ENCODE measurements at places on chromosomes 11 and 22. TPM values are rescaled to one million over a fixed set of nuclear protein-coding genes. Genes with fewer than 3 reads are reported as not detected.

DNA sequence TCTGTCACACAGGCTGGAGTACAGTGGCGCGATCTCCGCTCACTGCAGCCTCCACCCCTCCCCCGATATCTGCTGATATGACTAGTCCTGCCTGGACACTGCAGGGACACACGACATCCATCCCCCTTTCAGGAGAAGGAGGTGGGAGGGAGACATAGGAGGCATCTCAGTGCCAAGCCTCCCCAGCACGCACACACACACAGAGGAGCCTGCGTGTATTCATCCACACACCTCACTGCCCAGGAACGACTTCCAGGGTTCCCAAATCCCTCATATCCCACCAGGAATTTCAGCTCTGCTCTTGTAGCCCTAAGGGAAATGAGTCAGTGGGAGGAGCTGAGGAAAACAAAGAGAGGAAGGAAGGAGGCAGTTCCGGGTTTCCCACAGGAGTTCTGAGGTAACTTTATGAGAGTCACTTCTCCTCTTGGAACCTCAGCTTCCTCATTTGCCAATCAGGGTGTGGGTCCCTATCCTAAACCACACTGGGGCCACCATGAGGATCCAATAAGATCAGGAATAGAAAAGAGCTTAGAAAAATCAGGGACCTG lies 37.2 kb upstream of the ACER3 start:
- DNase-seq, result no peak

- no peak for DNase-seq
Observed at GRCh38 chr11:2571598-2572281, 126.9 kb downstream of the KCNQ1 start.

GRCh38 chr11:112590764-112591163 lies 330.1 kb upstream of the PLET1 start:
- no peak for DNase-seq

SLC22A25 gene
- not detected for total RNA-seq

DNA sequence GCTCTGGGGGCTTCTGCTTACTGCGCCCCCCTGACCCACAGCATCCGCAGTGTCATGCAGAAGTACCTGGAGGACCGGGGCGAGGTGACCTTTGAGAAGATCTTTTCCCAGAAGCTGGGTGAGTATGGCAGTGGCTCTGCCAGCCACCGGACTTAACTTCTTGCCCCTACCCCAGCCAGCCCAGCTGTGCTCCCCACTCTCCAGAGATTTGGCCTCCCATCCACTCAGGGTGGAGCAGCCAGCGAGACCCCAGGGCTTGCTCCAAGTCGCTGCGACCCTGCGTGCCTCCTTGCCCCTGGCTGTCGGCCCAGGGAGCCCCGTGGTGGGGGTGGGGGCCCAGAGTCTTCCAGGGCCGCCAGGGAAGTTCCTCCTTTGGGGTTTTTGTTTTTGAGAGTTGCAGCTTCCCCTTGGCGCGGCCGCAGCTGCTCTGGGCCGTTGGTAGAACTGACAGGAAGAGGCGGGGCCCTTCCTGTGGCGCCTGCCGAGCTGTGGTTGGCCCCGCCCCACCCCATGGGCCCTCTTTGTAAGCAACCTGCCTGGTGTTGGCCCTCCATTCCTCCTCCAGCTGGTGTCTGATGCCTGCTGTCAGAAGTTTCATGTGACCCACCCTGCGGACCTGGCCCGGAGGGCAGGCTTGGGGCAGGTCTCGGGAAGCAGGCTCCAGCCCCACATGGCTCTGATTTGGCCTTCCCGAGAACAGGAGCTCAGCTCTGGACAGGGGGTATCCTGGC lies 11.1 kb downstream of the GRK2 start:
- no peak for DNase-seq

POU2AF1 gene
- 0.36 TPM for total RNA-seq

- no peak for DNase-seq
Observed at GRCh38 chr22:43441216-43441615, 29.4 kb downstream of the MPPED1 start.

- DNase-seq, result no peak
Observed at GRCh38 chr22:47610281-47610680, 847.8 kb downstream of the TBC1D22A start.

- no peak for DNase-seq
Observed at GRCh38 chr22:20223421-20224255, 44.5 kb downstream of the RTN4R start.

GRCh38 chr22:40107244-40107643 lies 70.5 kb upstream of the TNRC6B start:
- no peak for DNase-seq

DNA sequence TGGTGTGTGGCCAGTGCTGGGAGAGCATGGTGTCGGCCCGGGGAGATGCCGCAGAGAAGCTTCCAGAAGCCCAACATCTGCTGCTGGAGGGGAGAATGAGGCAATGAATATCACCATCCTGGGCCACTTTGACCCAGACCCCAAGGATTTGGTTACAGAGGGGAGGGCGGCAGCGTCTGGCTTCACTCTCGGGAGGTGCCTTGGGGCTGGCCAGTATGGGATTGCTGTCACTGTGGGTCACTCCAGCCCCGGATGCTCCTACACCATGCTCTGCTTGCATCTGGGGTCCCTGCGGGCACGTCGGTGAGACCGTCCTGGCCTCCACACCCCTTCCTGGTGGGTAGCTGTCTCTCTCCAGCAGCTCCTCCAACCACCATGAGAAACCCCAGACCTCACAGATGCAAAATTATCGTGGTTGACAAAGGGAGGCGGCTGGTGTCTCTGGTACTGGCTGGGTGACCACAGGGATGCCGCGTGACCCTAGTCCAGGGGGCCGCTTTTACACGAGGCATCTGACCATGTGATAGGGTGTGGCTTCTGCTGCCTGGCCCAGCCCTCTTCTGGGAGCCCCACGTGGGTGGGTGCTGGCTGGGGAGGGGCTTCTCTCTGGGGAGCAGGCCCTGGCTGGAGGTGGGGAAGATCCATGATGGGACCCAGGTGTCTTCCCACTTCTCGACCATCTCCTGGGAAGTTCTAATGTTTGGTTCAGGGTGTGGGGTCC lies 5.7 kb downstream of the KCNQ1 start:
- DNase-seq, result no peak

C11orf87 gene
- total RNA-seq, result 34.8 TPM

DNA sequence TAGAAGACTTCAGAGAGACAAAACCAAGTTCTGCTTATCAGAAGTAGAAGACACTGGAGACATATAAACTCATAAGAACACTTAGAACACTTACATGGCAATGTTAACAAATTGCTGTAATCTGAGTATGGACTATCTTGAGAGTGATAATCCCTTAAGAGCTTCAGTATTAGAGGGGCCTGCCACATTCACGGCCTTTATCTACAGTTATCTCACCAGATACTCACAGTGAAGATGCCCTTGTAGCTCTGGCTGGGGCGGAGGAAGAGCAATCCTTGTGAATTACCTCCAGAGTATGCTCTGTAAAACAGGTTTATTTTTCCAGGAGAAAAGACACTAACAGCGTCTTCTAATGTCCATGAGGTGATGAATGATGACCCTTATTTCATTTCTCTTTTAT lies 762.8 kb downstream of the FAM181B start:
- no peak for DNase-seq

- no peak for DNase-seq
Observed at GRCh38 chr22:46654927-46655595, 34.9 kb downstream of the GRAMD4 start.

DNA sequence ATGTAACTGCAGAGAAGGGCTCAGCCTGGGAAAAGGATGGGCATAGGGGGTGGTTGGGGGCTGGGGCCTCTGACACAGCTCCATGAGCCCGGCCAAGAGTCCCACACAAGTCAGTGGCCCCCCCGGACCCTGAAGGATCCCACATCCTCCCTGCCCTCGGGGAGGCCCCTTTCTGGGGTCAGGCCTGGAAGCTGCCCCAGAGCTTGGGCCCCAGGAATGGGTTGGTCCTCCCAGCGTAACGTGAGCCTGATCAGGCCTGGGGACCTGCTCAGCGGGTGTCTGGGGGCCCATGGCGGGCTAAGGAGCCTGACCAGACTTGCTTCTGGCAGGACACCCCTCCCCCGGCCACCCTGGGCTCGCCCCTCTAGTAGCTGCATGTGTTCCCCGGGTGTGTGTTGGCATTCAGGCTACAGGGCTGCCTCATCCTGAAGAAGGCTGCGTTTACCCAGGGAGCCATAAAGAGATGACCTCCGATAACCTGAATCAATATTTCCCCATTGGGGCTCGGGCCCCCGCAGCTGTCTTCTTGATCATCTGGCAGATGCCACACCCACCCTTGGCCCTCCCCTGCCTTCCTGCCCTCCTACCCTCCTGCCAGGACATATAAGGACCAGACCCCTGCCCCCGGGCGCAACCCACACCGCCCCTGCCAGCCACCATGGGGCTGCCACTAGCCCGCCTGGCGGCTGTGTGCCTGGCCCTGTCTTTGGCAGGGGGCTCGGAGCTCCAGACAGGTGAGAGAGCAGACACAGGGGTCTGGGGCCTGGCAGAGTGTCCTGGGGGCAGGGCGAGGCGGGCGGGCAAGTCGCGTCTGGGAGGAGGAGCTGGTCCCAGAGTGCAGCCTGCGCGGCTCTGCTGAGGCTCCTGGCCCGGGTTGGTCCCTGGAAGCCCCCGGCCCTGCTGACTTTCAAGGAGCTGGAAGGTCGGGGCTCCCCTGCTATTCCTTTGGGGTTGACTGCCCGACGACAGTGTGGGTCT lies at the start of gene MUC2:
Gene MUC2 (plus strand): TSS at position 631 of the 978 bp plus-strand sequence.
- DNase-seq, result no peak

DNA sequence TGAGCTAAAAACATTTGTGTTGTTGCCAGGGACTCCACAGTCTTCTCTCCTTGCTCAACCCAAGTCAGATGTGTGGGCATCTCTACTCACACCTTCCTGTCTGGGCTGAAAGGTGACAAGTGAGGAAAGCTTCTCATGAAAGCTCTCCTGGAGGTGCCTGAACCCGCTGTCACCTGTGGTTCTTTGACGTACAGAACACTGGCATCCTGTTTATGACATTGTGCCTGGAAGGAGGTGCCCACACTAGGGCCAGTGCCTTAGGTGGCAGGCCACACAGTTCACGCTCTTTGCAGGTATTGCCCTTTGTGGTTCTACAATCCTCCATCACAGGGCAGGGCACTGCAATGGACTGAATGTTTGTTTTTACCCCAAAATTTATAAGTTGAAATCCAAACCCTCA lies 108.5 kb downstream of the CD44 start:
- no peak for DNase-seq

PDGFD gene
- total RNA-seq, result 4.8 TPM

DNA sequence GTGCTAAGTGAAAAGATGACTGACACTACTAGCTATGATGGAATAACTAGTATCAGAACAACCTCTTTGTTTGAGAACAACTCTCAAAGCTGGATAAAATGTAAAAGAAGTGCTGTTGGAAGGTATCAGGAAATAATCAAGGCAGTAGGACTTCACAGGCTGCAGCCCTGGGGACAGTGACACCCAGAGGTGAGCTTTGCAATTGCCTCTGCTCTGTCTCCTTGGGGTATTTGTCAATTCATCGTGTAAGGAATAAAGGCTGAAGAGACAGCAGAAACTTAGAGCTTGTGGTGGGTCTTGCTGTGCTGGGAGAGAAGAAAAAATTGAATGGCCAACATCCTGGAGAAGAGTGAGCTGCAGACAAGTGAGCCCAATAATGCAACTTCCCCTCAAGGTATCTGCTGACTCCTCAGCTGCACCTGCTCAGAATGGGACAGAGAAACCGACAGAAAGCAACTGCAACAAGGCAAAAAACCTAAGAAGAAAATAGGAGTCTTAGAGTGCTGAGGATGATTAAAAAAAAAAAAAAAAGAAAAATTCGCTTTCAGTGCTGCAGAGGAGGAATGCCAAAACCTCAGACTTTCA lies 141.1 kb downstream of the RCN1 start:
- peak; percentile 27 for DNase-seq

DNA sequence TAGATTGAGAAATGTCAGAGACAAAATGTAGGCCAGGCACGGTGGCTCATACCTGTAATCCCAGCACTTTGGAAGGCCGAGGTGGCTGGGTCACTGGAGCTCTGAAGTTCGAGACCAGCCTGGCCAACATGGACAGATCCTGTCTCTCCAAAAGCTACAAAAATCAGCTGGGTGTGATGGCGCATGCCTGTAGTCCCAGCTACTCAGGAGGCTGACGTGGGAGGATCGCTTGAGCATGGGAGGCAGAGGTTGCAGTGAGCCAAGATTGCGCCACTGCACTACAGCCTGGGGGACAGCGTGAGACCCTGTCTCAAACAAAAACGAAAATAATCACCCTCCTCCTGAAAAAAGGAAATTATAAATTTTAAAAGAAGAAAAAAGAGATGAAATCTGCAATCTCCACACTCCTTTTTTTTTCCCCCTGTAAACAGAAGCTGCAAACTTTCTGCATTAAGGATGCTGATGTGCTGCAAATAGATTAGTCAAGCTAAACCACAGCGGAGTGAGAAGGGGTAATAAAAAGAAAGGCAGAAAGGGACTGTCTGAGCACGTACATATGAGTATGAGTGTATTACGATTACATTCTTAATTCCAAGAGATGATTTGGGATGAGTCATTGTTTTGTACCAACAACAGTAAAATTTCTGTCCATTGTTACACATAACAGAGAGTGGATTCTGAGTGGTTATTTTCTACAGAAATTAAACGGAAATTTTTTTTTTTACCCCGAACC lies 87.3 kb downstream of the SIK3 start:
- no peak for DNase-seq

DNA sequence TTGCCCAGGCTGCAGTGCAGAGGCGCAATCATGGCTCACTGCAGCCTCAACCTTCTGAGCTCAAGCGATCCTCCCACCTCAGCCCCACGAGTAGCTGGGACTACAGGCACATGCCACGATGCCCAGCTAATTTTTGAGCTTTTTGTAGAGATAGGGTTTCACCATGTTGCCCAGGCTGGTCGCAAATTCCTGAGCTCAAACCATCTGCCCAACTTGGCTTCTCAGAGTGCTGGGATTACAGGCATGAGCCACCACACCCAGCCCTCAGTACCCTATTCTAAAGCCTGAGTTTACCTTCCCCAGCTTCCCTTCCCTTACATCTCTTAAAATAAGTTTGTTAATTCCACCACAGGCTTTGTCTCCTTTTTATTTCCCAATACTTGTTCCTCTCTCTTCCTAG lies 59.1 kb downstream of the AMBRA1 start:
- no peak for DNase-seq

GRCh38 chr11:72038491-72038890 lies 39.8 kb downstream of the IL18BP start:
- DNase-seq, result peak; percentile 93

DNA sequence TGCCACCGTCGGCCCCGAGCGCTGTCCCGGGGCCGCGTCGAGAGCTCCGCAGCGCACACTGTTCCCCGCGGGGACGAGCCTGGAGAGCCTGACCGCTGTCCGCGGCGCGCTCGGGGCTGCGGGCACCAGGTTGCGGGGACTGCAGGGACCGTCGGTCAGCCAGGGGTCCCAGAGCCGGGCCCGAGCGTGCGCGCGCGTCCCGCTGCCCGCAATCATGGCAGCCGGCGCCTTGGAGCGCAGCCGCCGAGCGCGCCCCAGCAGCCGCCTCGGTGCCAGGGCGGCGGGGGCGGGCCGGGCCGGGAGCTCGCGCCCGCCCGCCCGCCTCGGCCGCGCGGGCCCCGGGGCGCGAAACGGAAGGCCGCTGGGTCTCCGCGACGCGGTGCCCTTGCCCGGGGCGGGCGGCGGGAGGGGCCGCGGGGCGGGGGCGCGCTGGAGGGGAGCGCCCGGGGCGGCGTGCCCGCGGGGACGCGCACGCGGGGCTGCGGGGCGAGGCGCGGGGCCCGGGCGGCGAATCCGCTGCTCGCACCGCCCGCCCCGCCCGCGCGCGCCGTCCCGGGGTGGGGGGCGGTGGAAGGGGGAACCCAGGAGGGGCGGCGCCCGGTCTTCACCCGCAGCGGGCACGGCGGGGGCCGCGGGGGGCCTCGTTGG lies 79.4 kb upstream of the PPARA start:
- peak; percentile 90 for DNase-seq

GRCh38 chr11:84722583-84723108 lies 904.5 kb downstream of the DLG2 start:
- peak; percentile 5 for DNase-seq

Measured in cerebellum (tissue), 4 donors.